ENCODE measurements at places on chromosomes 2 and 18.

GRCh38 chr2:163552758-163553157, 183.1 kb downstream of the FIGN start:
- no peak for DNase-seq

- no peak for DNase-seq
These were observed 127.0 kb downstream of the CCBE1 start for GRCh38 chr18:59570101-59570775.

DNA sequence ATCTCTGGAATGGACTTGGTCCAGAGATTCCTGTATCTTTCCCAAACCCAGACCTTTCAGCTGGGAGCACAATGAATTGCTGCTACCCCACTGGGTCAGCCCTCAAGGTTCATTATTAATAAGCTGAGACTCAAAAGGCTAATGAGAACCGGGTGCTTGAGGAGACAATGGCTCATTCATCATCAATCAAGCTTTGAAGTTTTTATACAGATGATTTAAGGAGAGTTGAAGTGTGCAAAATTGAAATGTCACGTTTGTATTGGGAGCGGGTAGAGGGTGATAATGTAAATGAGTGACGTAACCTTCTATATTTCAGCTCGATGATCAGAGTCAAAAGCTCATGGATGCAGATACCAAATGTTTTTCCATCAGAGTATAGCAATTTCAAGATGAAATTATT, 744.9 kb downstream of the ERBB4 start:
- DNase-seq, result no peak

DNA sequence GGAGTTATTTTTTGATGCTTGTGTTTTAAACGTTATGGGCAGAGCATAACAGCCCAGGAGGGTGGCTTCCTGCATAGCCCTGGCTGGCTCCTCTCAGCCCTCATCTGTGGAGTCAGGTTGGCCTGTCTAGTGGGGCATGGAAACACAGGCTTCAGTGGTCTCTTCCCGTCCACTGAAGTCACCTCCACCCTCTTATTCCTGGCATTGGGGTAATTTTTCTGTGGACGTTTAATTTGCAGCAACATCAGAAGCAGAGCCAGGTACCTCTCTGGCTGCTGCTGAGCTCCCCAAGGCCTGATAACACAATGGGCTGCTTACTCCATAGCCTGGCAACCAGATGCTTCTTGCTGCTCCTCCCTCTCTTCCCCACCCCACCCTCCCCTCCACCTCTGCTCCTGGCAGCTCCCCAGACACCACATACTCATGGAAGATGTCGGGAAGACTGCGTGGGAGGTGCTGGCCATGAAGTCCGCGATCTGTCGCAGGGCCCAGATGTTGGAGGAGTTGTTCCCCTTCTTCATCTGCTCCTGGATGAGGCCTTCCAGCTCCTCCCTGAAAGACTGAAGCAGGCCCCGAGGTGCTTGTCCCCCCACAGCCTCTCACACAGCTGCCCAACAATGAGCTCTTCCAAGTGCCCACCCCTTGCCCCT, 64.0 kb downstream of the ADD2 start:
- DNase-seq, result no peak

DNA sequence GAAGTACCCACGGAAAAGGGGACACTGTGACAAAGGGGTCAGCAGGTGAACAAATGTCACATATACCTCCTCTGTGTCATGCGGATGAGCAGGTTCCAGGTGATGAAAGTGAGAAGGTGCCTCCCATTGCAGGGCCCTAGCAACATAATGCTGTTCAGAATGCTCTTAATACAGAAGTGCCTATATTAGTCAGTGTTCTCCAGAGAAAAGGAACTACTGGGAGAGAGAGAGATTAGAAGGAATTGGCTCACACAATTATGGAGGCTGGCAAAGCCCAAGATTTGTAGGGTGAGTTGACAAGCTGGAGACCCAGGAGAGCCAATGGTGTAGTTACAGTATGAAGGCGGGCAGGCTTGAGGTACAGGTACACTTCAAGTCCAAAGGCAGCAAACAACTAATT, 98.1 kb upstream of the CDC42EP3 start:
- no peak for DNase-seq

DNA sequence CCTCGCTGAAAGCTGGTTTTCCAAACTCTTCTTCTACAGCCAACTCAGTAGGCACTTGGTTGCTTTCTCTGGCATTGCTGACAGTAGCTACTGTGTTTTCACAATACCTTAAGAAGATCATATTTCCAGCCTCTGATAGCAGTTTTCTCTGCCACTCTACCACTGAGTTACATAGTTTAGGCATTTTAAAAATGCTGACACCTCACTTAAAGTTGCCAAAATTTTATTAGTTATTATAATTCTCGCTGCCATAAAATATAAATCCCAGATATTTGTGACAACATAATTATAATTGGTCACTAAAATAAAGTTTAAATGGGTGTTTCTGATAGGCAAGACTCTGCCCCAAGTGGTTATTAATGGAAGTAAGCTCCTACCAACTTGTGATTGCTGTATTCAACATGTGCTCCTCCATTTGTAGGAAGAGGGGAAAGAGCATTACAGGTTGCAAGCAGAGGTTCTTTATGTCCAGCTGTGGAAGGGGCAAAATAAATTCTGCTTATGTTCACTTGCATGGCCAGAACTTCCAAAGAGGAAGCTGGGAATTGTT, 1202.8 kb downstream of the CNTNAP5 start:
- DNase-seq, result no peak

- no peak for DNase-seq
These were observed 742.6 kb upstream of the HS6ST1 start for GRCh38 chr2:129061069-129061768.

DNA sequence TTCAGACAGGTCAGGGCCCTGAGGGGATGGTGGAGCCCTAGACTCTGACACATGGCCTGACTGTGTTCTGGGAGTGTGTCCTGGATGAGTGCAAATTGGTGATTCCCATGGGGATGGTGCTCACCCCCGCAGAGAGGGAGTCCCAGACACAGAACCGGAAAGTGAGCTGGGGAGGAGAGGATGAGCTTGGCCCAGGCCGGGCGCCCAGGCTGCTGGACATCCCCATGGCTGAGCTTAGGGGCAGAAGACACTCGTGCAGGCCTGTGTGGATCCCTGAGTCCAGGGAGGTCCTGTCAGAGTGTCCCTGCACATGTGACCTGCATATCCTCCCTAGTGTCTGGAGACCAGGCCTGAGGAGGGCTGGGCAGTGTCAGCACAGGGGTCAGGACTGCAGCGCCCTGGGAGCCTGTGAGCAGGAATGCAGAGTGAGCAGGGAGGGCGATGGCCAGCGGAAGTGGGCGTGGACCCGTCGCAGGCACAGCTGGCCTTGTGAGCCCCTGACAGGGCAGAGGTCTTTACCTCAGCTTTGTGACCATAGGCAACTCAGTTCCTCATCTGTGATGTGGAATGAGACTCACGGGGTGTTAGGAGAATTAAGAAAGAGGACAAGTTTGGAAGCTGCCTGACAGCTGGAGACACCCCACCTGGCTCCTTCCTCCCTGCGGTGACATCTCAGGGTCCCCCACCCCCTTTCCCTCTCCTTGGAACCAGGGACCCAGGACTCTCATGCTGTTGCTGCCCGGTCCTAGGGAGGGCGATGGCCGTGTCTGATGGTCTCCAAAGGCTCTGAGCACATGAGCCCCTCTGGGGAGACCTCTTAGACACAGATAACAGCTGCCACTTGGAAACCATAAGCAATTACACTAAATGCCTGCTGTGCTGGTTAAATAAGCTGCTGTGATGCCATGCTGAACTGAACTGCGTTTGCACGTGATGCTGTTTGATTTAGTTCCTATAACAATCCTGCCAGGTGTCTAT, 62.6 kb upstream of the HS6ST1 start:
- no peak for DNase-seq

GRCh38 chr18:79506191-79507075, 110.7 kb downstream of the NFATC1 start:
- DNase-seq, result no peak

GRCh38 chr2:224126003-224126402, 86.9 kb upstream of the SERPINE2 start:
- no peak for DNase-seq

- no peak for DNase-seq
These were observed 210.9 kb downstream of the DYM start for GRCh38 chr18:49249521-49249920.

All from stimulated activated CD4-positive, alpha-beta T cell treated with anti-CD3 and anti-CD28 coated beads, Interleukin-12 subunit alpha, Interleukin-12 subunit beta, amount 100 ng/mL, for 24 hours (primary cell).